ENCODE measurements at places on chromosomes 4 and X. TPM values are rescaled to one million over a fixed set of nuclear protein-coding genes. Genes with fewer than 3 reads are reported as not detected.

The CDKL2 gene
- total RNA-seq, result 1.1 TPM

GRCh38 chrX:75155447-75155826 lies 646 bp downstream of the ABCB7 start:
- no peak for DNase-seq

The PPEF2 gene
- total RNA-seq, result not detected

The ZNF630 gene
- total RNA-seq, result 5.4 TPM

The GAGE12F gene
- not detected for total RNA-seq

- no peak for DNase-seq
Measured at GRCh38 chr4:123856689-123857545, 460.3 kb downstream of the SPRY1 start.

- no peak for DNase-seq
Measured at GRCh38 chrX:150062292-150063137, 124.2 kb upstream of the EOLA2 start.

The ADAM29 gene
- total RNA-seq, result not detected

All from ureter (tissue), 1 donor.